ENCODE measurements at places on chromosomes 1 and 21. TPM values are rescaled to one million over a fixed set of nuclear protein-coding genes. Genes with fewer than 3 reads are reported as not detected.

NUP210L gene
- 0.13 TPM for total RNA-seq

PDZK1 gene
- total RNA-seq: 0.75 TPM

GBP6 gene
- not detected for total RNA-seq

RXRG gene
- total RNA-seq: not detected

ETV3L gene
- total RNA-seq: not detected

RAB25 gene
- total RNA-seq: not detected

ALG14 gene
- total RNA-seq: 4.3 TPM
